SJCRH30 (cell line): ENCODE measurements at places on chromosomes 16 and 17.
A peak's percentile ranks its signal among the peaks of the same experiment; 100 is the strongest.

DNA sequence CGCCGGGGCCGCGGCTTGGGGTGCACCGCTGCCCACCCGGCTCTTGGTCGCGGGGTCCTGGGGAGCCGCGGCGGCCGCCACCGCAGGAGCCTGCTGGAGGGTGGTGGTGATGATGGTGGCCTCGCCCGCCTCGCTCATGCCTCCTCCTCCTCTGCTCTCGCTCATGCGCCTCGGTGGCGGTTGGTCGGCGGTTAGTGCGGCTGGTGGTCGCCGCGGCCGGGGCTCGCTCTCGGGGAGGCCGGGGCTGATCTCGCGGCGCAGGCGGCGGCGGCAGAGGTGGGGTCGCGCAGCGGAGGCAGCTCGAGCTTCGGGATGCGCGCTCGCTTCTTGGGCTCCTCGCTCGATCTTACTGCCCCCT is 41.6 kb downstream of the AHSP start:
- DNase-seq = no peak

DNA sequence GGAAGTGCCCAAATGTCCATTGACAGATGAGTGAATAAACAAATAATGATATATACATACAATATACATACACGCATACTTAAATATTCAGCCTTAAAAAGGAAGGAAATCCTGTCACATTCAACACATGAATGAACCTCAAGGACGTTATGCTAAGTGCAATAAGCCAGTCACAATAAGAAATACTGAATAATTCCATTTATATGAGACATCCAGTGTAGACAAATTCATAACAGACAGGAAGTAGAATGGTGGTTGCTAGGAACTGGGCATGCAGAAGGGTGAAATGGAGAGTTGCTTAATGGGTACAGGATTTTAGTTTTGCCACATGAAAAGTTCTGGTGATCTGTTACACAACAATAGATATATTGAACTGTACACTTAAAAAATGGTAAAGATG is 8.8 kb upstream of the ITGB4 start:
- no peak for DNase-seq

- no peak for DNase-seq
Observed at GRCh38 chr16:50571786-50572185, 23.6 kb downstream of the NKD1 start.

DNA sequence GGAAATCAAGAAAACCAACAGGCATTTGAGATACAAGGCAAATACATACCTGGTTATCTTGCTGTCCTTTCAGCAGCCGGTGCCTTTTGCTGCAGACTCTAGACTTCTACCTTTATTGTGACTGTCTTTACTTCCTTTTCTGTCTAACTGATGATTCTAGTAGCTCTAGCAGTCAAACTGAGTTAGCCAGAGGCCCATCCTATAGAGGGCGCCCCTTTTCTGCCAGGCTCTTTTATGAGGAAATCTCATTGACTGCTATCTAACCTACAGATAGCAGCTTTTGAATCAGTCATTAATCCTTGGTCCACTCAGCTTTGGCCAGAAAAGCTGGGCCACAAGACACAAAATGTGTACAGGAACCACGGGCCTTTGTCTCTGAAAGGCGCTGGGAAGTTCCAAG is 87.5 kb upstream of the WSB1 start:
- DNase-seq = no peak

GRCh38 chr17:49764559-49765180 is 739 bp upstream of the FAM117A start:
- no peak for DNase-seq

DNA sequence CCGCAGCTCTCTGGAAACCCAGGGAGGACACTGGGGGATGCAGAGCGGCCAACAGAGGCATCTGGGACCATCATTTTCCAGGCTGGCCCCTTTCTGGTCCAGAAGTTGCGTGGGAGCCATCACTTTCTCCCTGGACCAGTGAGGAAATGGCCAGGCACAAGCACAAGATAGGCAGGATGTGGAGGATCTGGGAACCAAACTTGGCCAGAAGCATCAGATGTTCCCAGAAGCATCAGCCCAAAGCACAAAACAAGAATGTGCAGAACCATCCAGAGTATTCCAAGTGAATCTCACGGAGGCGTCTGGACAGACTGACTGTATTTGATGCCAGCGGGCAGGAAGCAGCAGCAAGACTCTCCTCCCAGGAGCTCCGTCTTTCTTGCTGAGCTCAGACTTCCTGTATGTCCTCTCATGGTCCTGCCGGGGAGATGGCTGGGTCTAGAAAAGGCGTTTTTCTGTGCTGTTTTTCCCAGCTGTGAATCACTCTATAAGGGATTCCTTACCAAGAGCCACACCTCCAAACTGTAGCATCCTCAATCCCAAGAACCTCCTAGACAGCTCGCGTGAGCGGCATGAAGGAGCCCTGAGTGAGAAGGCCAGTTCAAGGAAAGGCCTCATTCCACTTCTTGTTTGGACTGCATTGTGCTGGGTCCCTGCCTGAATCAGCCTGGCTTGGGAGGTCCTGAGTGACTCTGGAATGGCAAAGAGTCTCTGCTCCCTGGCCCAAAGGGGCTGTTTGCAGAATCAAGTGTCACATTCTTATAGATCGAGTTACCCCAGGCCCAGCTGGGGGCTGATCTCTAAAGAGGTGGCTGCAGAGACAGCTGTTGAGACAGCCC is 49.5 kb upstream of the MTSS2 start:
- peak; percentile 88 for DNase-seq

GRCh38 chr17:34760931-34761495 is 181.6 kb downstream of the TMEM132E start:
- DNase-seq = no peak

- DNase-seq = peak; percentile 39
Observed at GRCh38 chr17:80545499-80545826, 825 bp downstream of the RPTOR start.

- DNase-seq = peak; percentile 79
Observed at GRCh38 chr17:55641676-55642081, 81.0 kb downstream of the TMEM100 start.

GRCh38 chr17:38704606-38705522 is at the start of gene MLLT6:
MLLT6 (plus strand) TSS chr17:38705273; CDS start chr17:38705633, 360 bp downstream.
- DNase-seq = peak; percentile 77

DNA sequence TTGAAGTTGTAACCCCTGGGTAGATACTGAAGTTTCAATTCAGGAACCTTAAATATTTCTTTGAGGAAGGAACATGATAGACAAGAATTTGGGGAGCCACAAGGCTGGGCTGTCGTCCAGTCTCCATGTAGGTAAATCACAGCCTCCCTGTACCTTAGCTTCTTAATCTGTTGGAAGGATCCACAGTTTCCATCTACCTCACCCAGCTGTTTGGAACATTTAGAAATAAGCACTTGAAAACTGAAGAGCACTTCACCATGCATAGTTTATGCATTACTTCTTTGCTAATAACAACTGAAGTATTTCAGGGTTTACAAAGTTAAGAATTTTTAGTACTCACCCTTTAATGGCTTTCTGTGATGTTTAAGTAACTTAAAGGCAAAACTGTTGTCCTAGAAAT is 17.2 kb downstream of the TXNDC11 start:
- no peak for DNase-seq

- peak; percentile 55 for DNase-seq
Observed at GRCh38 chr17:42980766-42981397, 517 bp downstream of the RUNDC1 start.

DNA sequence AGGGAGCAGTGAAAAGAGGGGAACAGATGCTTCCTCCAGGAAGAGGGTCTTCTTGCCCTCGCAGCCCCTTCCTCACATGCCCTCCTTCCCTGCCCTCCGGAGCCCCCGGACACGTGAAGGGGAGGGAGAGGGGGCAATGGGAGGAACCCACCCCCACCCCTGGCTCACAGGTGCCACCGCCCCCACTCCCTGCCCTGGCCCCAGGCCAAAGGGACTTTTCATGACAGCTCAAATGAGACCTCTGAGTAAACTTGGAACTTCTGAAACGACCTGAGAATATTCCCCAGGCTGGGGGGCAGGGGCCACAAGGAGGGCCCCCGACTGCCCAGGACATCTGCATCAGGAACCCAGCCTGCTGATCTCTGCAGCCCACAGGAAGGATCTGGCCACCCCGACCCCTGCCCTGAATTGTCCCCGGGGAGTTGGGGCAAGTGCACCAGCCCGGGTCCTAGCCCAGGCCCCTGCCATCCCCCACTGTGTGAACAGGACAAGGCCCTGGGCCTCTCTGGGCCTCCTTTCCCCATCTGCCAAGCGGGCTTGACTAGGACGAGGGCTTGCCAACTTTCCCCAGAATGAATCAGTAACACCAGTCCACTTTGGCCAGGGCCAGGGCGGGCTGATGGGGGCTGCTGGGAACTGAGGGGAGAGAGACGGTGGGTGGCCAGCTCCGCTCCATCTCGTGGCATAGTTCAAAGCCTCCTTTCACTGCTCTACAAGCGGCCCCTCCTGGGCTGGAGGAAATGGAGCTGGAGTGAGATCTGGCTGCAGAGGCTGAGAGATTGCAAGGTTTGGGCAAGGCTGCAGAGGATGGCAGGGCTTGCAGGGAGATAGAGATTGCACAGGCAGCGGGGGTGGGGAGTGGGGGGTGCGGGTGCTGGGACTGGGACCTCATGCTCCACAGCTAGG is 3.8 kb downstream of the IL21R start:
- no peak for DNase-seq

DNA sequence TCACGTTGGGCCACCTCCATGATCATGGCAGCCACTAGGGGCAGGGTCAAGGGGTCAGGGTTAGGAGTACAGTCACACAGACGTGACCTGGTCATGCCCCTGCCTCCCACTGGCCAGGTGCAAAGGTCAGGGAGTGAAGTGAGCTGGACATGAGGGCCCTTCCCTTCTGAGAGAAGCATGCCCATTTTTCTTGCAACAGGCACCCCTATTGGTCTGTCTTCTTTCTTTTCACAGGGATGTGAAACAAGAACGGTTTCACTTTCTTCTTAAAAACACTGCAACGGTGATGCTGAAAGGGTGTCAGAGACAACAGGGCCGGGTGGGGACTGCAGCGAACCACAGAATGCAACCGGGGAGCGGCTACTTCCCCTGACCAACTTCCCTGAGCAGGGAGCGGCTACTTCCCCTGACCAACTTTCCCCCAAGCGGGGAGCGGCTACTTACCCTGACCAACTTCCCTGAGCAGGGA is 52.1 kb upstream of the DOC2B start:
- DNase-seq = no peak

GRCh38 chr17:74903034-74903433 is 9.6 kb upstream of the FADS6 start:
- no peak for DNase-seq

DNA sequence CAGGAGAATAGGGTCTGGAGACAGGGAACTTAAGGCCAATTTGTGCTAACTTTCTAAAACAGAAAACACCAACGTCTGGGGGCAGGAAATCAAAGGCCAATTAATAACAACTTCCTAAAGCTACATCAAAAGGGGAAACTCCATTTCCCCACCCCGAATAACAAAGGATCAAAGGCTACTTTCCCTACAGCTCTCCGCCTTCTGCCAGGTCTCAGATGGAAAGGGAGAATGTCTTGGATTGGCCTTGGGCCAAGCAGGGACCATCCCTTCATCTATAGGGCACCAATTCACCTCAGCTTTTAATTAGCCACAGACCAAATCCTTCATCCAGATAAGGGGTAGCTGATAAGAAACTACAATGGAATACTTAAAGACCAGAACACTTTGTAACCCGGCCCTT is 116.9 kb upstream of the ZKSCAN2 start:
- no peak for DNase-seq

GRCh38 chr17:36851250-36851649 is 86.0 kb upstream of the LHX1 start:
- no peak for DNase-seq

DNA sequence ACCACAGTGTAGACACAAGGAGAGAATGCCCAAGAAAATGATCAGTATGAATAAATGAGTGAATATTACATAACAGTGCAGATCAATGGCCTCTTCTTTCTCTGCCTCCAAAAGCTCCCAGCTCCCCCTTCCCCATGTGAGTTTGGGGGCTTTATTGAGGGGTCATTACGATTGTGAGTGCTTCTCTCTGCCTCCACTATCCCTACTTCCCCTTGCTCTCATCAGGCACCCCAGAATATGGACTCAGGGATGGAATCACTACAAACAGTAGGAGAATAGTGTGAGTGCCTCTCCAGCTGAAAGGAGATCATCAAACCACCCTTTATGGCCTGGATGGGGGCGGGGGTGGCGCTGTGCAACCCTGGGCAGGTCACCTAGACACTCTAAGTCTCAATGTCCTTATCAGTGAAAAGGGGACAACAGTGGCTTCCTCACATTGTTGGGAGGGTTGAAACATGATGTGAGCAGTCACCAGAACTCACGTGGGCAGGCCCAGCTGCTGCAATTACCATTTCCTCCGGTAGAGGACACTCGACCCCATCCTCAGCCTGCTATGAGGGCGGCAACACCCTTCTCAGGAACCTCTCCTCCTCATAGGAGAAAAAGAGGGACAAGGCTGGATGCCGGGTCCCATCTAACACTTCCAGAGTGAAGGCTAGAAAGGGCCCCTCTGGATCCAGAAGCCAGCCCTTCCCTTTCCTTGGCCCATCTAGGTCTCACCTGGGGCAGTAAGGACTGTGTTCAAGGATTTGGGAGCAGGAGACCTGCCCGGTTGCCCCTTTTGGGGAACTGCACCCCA is 2.1 kb upstream of the EPOP start:
- peak; percentile 91 for DNase-seq

GRCh38 chr17:38441429-38442061 is 13.3 kb downstream of the ARHGAP23 start:
- DNase-seq = no peak

DNA sequence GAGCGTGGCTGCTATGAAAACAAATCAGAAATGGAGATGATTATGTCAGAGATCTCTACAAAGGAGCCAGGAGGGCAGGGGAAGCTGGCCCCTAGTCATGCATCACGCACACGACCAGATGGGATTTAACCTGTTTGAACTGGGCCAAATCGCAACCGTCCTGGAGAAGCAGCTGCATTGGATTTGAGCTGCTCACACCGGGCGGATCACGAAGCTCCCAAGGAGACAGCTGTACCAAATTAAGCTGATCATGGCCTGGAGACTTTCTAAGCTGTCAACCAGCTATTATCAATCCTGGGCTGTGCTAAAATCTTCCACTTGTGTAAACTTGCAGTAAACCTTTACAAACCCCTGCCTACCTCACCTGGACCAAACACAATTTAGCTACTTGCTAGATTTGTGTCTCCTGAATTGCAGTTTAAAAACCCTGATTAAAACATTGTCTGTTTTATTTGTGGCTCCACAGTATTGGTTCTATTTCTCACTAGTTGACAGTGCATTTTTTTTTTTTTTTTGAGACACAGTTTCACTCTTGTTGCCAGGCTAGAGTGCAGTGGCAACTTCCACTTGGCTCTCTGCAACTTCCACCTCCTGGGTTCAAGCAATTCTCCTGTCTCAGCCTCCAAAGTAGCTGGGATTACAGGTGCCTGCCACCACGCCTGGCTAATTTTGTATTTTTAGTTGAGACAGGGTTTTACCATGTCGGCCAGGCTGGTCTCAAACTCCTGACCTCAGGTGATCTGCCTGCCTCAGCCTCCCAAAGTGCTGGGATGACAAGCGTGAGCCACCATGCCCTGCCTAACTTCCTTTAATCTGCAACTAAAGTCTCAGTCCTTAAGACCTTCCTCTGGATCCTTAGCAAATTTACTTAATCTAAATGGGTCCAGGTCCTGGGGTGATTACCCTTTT is 98.3 kb upstream of the GRIN2A start:
- DNase-seq = no peak

- DNase-seq = no peak
Observed at GRCh38 chr17:78379131-78379491, 662 bp downstream of the PGS1 start.
